ENCODE measurements at places on chromosomes 16 and 17. TPM values are rescaled to one million over a fixed set of nuclear protein-coding genes. Genes with fewer than 3 reads are reported as not detected.

- no peak overlapping the region for H3K4me3 ChIP-seq
- no peaks in the 10 kb centered on the region for H3K27me3 ChIP-seq
- DNase-seq: no peak
- no peaks in the 10 kb centered on the region for H3K36me3 ChIP-seq
- H3K27ac ChIP-seq: no peak overlapping the region
- no peaks in the 10 kb centered on the region for H3K4me1 ChIP-seq
Measured at GRCh38 chr17:65855245-65855644, 293.8 kb upstream of the AXIN2 start.

GRCh38 chr16:56510544-56510943 lies 9.3 kb downstream of the BBS2 start:
- H3K27ac ChIP-seq: peak overlapping the region; percentile 67
- H3K4me3 ChIP-seq: no peak overlapping the region
- no peaks in the 10 kb centered on the region for H3K27me3 ChIP-seq
- no peaks in the 10 kb centered on the region for H3K36me3 ChIP-seq

GRCh38 chr17:58328195-58329034 lies at the start of gene TSPOAP1:
Gene TSPOAP1 (minus strand): TSS chr17:58328795. CDS start chr17:58327920, 875 bp downstream.
- H3K4me3 ChIP-seq: no peak within 1 kb of the TSS
- H3K27me3 ChIP-seq: peaks cover 3% of the 10 kb centered on the region

DNA sequence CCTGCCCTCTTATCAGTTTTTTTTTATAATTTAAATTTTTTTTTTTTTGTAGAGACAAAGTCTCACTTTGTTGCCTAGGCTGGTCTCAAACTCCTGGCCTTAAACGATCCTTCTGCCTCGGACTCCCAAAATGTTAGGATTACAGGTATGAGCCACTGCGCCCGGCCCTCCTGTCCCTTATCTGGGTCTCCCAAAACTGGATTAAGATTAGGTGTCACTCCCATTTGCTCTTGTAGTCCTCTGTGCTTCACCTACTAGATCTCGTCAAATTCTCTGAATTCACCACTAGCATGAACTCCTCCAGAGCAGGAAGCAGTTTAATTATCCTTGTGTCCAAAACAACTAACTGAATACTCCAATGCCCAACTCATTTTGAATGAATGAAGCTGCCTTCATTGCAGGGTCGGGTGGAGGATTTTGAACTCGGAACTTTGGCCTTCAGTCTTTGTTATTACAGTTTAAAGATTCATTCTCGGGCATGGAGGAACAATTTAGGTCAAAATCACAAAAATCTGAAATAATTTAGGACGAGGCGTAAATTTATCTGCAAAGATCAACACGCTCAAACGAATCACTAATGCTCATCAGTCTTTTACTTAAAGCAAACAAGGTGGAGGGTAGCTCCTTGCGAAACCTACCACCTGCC lies 802 bp upstream of the ATXN2L start:
- no peaks in the 10 kb centered on the region for H3K27me3 ChIP-seq
- H3K27ac ChIP-seq: peak overlapping the region; percentile 100
- DNase-seq: no peak
- no peaks in the 10 kb centered on the region for H3K36me3 ChIP-seq

GRCh38 chr17:81844327-81844851 lies 9.5 kb upstream of the PPP1R27 start:
- no peak for DNase-seq
- H3K27ac ChIP-seq: peak overlapping the region; percentile 99
- peaks cover 39% of the 10 kb centered on the region for H3K4me1 ChIP-seq
- H3K36me3 ChIP-seq: peaks cover 58% of the 10 kb centered on the region

Gene VMO1
- total RNA-seq: 3.8 TPM

Gene TIMP2
- 26.8 TPM for total RNA-seq

Gene TBC1D3C
- not detected for total RNA-seq

Gene KCNJ12
- 26.5 TPM for total RNA-seq

Gene PYDC1
- total RNA-seq: not detected
